ENCODE measurements at places on chromosomes 2 and 18. TPM values are rescaled to one million over a fixed set of nuclear protein-coding genes. Genes with fewer than 3 reads are reported as not detected.

- no peak for DNase-seq
These were observed 11.8 kb upstream of the GPR17 start for GRCh38 chr2:127634066-127634617.

DNA sequence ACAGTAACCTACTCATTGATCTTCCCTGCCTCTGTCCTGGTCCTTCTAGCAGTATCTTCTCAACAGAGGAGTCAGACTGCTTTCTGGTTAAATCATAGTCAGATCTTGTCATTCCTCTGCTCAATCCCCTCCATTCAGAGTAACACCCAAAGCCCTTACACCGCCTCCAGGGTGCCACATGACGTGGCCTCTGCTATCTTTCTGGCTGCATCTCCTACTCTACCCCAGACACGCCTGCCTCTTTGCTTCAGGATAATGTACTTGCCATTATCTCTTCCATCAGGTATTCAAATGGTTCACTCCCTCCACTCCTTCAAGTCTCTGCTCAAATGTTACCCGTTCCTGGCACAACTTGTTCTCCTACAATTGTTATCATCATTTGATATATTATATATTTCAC lies 36.3 kb upstream of the ACVR2A start:
- DNase-seq = no peak

GRCh38 chr2:181203916-181204315 lies 223.5 kb downstream of the UBE2E3 start:
- peak; percentile 50 for DNase-seq

DNA sequence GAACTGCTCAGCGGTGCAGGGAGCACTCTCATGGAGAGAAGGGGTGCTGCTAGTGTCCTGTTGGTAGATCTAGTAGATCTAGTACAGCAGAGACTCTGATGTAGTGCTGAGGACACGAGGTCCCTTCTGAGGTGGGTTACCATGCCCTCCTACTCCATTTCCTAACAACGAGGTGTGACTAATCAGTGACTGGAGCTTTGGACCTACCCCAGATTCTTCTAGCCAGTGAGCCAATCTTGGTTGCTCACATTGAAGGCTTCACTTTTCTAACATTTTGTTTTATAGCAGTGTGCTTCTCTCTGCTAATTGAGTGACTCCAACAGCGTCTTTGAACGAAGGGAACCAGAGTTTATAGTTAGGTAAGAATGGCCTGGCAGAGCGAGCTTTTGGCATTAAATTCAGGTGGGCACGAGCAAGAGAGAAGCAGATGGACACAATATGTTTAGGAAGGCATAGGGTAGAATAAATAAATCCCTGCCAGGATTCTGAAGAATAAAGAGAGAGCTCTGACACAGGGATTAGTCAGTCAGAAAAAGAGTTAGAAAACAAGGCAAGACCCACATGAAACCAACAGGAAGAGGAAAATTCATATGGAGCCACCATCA lies 306.0 kb upstream of the RAB12 start:
- DNase-seq = peak; percentile 34

- no peak for DNase-seq
These were observed 150.7 kb upstream of the LMAN1 start for GRCh38 chr18:59509481-59510442.

DNA sequence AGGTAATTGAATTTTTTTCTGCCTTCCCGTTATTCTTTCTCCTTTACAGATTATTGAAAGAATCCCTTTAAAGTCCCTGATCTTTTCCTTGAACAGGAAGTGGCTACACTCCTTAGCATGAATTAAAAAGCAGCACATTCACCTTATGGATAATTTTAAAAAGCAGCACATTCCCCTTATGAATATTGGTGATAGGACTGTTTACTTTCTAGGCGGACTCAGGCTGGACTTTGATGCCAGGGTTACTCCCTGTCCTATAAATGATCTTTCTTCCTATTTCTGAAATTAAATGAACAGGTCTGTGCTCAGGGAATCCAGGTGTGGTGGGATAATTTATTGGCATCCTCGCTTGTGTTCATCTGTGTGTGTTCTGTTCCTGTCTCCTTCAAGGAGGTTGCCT lies 226.0 kb downstream of the DCDC2C start:
- DNase-seq = no peak

DNA sequence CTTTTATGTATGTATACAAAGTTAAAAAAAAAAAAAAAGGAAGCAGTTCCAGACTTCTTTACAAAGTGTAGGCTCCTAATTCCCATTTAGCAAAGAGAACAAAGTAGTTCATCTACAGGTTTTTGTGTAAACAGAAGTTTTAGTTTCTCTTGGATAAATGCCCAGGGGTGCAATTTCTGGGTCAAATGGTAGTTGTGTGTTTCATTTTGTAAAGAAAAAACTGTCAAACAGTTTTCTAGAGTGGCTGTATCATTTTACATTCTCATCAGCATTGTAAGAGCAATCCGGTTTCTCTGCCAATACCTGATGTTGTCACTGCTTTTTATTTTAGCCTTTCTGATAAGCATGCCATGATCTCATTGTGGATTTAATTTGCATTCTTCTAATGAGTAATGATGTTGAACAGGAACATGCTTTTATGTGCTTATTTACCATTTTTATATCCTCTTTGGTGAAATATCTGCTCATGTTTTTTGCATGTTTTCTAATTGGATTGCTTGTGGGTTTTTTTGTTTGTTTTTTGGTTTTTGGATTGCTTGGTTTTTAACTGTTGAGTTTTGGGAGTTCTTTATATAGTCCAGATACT lies 16.6 kb upstream of the PSME4 start:
- no peak for DNase-seq

DNA sequence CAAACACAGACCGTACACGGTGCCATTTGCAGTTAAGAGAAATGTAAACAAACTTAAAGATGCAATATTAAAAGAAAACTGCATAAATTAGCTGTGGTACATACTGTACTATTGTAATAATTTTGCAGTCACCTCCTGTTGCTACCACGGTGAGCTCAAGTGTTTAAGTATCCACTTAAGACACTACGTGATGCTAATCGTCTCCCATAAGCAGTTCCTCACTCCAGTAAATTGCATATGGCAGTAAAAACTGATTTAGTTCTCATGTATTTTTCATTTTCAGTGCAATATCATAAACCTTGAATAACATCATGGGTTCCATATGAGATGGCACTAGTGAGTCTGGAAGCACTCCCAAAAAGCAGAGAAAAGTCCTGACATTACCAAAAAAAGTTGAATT lies 14.4 kb downstream of the CLEC4F start:
- DNase-seq = no peak

GRCh38 chr2:102925003-102925402 lies 163.2 kb downstream of the TMEM182 start:
- no peak for DNase-seq

- DNase-seq = no peak
These were observed 7.2 kb upstream of the TMEM37 start for GRCh38 chr2:119424284-119425118.

DNA sequence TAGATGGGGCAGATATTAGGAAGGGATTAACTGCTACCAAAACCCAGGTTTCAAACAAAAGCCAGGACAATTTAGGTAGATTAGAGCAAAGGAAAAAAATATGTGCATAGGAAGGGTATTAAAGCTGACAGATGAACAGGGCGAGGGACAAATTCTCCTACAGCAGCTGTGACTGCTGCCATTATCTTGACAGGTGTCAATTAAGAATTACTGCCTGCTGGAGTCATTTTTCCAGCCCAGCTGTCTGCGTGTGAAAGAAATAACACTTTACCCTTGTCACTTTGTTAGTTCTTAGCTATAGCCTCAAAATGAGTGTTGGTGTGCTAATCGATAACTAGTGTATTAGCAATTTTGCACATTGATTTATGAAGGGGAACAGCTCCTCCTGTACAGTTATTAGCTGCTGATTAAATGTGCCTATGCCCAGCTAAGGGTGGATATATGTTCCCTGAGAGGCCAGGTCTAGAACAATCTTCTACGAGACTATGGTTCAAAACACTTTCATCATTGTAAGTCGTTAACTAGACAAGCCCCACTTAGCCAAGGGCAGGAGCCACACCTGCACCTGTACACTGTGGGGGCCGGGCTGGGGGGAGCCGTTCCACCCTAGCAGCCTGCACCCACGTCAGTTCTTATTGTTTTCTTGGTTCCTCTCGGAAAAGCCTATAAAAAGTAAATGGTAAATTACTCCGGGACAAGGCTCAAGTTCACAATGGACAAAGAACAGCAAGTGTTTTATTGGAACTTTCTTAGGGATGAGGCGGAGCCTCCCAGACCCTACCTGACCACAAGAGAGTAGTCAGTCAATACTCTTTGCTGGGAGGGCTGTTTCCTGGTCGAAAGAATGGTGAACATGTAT lies 7.7 kb downstream of the TSHZ1 start:
- no peak for DNase-seq

DNA sequence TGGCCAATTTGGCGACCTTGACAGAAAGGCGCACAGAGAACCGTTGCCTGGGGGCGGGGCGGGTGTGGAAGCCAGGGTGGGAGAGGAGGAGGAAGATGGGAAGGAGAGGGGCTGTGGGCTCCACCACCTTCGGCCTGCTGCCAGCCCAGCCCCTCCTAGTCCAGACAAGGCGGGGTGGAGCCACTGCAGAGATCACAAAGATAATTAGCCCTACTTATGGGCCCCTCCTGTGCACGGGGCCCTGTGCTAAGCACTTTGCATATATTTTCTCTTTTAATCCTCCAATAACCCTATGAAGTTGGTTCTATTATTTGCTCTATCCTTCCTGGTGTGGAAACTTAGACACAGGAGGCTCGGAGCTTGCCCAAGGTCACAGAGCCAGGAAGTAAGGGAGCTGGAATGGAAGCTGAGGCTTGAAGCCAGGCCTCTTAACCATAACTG lies 13.7 kb upstream of the ECEL1 start:
- DNase-seq = no peak

- no peak for DNase-seq
These were observed 113.6 kb downstream of the VAPA start for GRCh38 chr18:10027461-10027860.

DNA sequence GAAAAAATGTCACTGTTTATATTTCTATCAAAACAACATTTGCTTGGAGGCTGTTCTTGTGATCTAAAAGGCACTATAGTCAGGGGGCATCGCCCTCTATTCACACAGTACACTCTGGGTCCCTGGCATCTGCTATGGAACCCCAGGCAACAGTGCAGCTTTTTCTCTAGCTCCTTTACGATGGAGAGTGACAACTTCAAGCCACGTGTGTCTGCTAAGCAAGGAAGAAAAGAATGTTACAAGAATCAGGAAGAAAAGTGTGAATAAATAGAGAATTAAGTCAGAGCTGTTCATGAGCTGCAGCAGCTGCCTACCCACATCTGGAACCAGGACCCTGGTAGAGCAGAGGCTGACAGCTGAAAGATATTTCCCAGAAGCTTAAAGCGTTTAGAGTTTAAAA lies 11.2 kb downstream of the RND3 start:
- DNase-seq = no peak

Gene RNF152
- 4.0 TPM for total RNA-seq

DNA sequence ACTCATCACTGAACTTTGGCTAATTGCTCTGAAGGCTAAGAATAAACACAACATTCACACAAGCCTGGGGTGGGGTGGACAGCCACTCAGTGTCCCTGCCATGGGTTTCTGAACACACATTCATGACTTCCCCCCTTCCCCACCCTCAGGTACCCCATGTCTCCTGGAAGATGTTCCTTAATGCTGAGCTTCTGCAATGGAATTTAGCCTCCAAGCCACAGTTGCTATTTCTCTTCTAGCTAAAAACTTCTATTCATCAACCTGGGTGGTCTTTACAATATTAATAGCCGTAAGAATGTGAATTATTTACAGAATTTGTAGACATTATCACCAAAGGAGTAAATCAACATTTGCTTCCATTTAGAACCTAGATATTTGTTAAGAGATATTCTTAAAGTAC lies 175.1 kb downstream of the ACKR3 start:
- no peak for DNase-seq

Gene DTNA
- total RNA-seq = 15.8 TPM

- DNase-seq = peak; percentile 29
These were observed 87.0 kb upstream of the ITGA6 start for GRCh38 chr2:172340394-172340793.

DNA sequence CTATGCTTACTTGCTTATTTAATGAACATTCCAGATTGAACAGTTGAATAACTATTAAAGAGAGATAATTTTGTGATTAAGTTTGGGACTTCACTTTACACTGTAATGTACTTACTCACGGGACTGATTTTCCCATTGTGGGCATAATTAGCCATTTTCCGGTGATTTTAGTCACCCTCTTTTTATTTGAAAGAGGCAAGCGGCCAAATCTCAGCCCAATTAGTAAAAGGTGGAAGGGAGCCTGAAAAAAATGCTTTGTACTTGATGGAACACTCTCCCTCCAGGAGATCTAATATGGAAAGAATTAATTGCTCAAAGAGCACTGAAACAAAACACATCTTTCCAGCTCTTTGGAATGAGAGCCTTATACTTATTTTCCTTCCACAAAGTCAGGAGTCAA lies 50.2 kb downstream of the CALCRL start:
- no peak for DNase-seq

Gene FNDC4
- total RNA-seq = 1.2 TPM

Gene RASGRP3
- 0.84 TPM for total RNA-seq

GRCh38 chr2:157180359-157180758 lies 77.1 kb upstream of the GALNT5 start:
- DNase-seq = no peak

- DNase-seq = peak; percentile 47
These were observed 21.7 kb upstream of the CTAGE1 start for GRCh38 chr18:22439447-22439846.

GRCh38 chr2:3871002-3871401 lies 167.6 kb downstream of the DCDC2C start:
- DNase-seq = no peak

Gene DYNAP
- total RNA-seq = not detected

GRCh38 chr2:179096090-179096489 lies 46.2 kb upstream of the CCDC141 start:
- no peak for DNase-seq

- no peak for DNase-seq
These were observed 7.1 kb downstream of the TMEM163 start for GRCh38 chr2:134711692-134712091.

Gene PSMA8
- total RNA-seq = not detected

DNA sequence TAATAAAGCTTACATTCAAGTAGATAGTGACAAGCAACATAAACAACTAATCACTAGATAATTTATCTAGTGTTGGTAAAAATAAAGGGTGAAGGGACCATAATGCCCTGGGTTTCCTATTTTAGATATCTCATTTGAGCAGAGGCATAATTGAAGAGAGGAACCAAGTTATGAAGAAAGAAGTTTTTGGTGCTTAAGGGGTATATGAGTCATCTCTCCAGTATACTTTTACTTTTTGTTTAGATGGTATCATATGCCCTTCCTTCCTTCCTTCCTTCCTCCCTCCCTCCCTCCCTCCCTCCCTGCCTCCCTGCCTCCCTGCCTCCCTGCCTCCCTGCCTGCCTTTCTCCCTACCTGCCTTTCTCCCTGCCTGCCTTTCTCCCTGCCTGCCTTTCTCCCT lies 1053.5 kb upstream of the CELF4 start:
- DNase-seq = no peak

Gene TSPYL6
- not detected for total RNA-seq

DNA sequence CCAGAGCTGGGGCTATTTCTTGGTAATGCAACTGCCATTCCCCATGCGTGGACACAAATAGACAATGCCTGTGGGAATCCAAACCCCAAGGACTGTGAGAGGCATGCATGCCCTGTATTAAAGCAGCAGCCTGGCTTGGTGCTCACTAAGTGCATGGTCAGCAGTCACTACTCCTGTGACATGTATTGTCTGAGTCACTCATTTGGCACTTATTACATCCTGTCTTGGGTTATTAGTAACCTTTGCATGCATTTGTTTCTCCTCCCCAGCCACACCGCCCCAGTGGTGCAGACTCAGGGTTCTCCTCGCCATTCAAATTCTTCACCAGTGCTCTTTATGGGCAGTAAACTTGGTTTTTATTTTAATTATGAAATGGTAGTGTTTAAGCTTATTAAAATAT lies 30.2 kb downstream of the PRKCE start:
- peak; percentile 93 for DNase-seq
